Activated CD4-positive, alpha-beta T cell treated with anti-CD3 and anti-CD28 coated beads, Interleukin-2, amount 10 ng/mL, durations not matched to agents 24 days and 14 days (primary cell): ENCODE measurements at places on chromosomes 2 and 18. TPM values are rescaled to one million over a fixed set of nuclear protein-coding genes. Genes with fewer than 3 reads are reported as not detected.

GRCh38 chr2:174702541-174702940, 61.7 kb downstream of the CHRNA1 start:
- H3K4me1 ChIP-seq: peaks cover 2% of the 10 kb centered on the region
- H3K4me3 ChIP-seq: no peak overlapping the region
- no peaks in the 10 kb centered on the region for H3K36me3 ChIP-seq
- no peak overlapping the region for H3K27ac ChIP-seq
- peaks cover 31% of the 10 kb centered on the region for H3K27me3 ChIP-seq

DNA sequence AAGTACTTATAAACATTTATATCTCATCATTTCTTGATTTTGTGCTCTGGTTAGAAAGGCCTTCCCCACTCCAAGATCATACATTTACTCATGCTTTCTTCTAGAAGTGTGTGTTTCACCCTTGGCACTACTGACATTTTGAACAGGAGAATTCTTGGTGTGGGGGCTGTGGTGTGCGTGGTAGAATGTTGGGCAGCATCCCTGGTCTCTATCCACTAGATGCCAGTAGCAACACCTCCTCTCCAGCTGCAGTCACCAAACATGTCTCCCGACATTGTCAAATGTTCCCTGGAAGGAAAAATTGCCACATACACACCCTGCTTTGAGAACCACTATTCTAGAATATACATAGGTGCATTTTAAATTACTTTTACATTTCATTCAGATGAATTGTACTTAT, 8.7 kb upstream of the TGIF1 start:
- no peaks in the 10 kb centered on the region for H3K36me3 ChIP-seq
- H3K27me3 ChIP-seq: peaks cover 21% of the 10 kb centered on the region
- no peak overlapping the region for H3K27ac ChIP-seq
- DNase-seq: peak; percentile 58

GRCh38 chr2:30611583-30611982, 164.5 kb downstream of the LCLAT1 start:
- H3K36me3 ChIP-seq: peaks cover 6% of the 10 kb centered on the region
- H3K27me3 ChIP-seq: no peaks in the 10 kb centered on the region
- no peak for DNase-seq
- H3K27ac ChIP-seq: no peak overlapping the region
- no peaks in the 10 kb centered on the region for H3K4me1 ChIP-seq

DNA sequence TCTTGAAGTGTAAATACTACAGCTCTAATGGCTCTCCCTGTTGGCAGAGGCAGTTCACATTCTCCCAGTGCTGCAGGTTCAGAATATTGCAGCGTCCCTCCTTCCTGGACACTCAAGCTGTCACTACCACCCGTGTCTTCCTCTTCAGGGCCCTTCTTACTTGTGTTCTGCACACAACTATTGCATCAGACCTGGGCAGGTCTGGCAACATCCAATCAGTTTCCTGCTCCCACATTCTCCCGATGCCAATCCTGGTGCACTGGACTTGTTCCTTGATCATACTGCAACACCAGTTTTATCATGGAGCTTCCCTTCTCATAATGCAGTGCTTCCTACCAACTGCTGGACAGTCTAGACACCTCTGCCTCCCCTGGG, 161.5 kb downstream of the CAPN13 start:
- DNase-seq: no peak
- no peak overlapping the region for H3K27ac ChIP-seq
- H3K4me1 ChIP-seq: no peaks in the 10 kb centered on the region
- no peak overlapping the region for H3K4me3 ChIP-seq
- peaks cover 7% of the 10 kb centered on the region for H3K36me3 ChIP-seq
- no peaks in the 10 kb centered on the region for H3K27me3 ChIP-seq

DNA sequence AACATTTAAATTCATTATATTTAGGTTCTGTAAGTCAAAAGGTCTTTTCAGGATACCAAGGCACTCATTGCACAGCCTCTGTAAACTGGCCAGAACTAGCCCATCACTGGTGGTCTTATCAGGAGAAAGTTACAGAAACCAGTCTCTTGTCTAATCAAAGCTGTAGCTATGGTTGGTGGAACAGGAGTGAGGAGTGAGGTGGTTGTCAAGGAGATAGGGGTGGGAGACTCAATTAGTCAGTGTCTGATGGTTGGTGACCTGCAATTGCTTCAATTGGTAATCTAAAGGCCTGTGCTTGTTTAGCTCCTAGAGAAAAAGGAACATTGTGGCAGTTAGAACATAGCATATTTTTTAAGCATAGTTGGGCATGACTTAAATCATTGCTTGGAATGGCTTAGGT, 458.6 kb upstream of the CDH2 start:
- H3K27ac ChIP-seq: no peak overlapping the region
- H3K27me3 ChIP-seq: no peaks in the 10 kb centered on the region
- no peaks in the 10 kb centered on the region for H3K36me3 ChIP-seq
- no peak for DNase-seq

DNA sequence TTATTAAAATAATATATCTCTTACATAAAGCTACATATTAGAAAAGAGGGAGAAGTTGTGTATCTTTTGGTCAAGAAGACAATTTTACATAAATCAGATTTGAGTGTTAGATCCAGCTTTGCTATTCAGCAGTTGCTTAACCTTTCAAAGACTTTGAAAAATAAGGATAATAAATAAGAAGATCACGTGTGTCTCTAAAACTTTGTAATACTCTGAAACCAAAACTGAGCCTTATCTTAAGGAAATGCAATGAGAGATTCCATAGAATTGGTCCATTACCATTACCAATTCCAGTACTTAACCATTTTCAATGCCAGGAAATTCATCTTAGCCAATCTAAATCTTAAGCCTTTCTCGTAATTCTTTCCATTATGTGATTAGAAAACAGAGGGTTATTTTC, 89.2 kb upstream of the COL5A2 start:
- no peaks in the 10 kb centered on the region for H3K27me3 ChIP-seq
- no peaks in the 10 kb centered on the region for H3K36me3 ChIP-seq
- no peaks in the 10 kb centered on the region for H3K4me1 ChIP-seq
- no peak for DNase-seq
- H3K4me3 ChIP-seq: no peak overlapping the region
- no peak overlapping the region for H3K27ac ChIP-seq

DNA sequence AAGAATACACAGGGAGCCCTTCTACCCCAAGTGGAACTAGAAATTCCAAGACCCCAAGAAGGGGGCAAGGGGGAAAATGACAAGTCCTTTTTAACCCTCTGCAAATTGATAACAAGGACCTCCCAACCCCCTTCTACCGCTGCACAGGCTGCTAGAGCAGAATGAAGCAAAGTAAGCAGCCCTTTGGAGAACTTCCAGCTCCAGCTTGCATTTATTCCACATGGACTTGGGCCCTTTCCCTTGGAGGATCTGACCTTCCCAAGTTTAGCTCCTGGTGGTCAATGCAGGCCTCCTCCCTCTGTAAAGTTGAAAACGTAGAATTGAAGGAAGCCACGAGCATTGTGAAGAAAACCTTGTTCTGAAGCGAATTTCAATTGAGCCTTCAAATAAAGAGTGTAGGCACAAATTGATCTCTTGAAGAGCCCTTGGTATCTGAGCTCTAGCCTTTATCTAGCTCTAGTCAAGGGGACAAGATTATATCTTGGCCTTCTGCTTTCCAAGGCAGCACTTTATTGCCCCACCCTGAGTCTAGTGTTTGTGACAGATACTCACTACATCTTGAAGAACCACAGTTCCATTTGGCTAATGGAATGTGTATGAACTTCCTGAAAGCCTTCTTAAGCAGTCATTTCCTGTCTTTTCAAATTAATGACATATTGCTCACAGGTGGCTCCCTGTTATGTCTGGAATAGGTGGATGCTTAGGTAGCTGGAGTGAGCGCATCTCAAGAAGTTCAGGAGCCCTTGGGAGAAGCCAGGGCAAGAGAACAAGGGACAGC, 37.2 kb downstream of the SLC14A2 start:
- peaks cover 19% of the 10 kb centered on the region for H3K27me3 ChIP-seq
- H3K4me1 ChIP-seq: peaks cover 3% of the 10 kb centered on the region
- H3K36me3 ChIP-seq: no peaks in the 10 kb centered on the region
- H3K27ac ChIP-seq: no peak overlapping the region
- H3K4me3 ChIP-seq: no peak overlapping the region
- no peak for DNase-seq

DNA sequence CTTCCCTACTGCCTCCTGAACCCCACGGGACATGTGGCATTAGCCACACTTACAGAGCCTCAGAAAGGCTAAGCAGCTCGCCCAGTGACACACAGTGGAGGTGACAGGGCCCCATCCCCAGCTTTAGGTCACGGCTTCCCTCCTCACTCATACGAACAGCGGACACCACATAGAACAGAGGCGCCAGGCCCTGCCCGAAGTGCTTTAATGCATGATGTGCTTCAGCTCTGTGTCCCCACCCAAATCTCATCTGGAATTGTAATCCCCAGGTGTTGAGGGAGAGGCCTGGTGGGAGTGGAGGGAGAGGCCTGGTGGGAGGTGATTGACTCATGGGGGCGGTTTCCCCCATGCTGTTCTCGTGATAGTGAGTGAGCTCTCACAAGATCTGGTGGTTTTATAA, 135.3 kb downstream of the PTGR3 start:
- H3K27me3 ChIP-seq: no peaks in the 10 kb centered on the region
- H3K36me3 ChIP-seq: peaks cover 14% of the 10 kb centered on the region
- no peak overlapping the region for H3K4me3 ChIP-seq
- H3K4me1 ChIP-seq: peaks cover 25% of the 10 kb centered on the region

GRCh38 chr18:56696966-56697365, 45.8 kb downstream of the WDR7 start:
- H3K36me3 ChIP-seq: peaks cover 7% of the 10 kb centered on the region
- no peak for DNase-seq
- no peaks in the 10 kb centered on the region for H3K4me1 ChIP-seq
- no peak overlapping the region for H3K27ac ChIP-seq
- H3K4me3 ChIP-seq: no peak overlapping the region

DNA sequence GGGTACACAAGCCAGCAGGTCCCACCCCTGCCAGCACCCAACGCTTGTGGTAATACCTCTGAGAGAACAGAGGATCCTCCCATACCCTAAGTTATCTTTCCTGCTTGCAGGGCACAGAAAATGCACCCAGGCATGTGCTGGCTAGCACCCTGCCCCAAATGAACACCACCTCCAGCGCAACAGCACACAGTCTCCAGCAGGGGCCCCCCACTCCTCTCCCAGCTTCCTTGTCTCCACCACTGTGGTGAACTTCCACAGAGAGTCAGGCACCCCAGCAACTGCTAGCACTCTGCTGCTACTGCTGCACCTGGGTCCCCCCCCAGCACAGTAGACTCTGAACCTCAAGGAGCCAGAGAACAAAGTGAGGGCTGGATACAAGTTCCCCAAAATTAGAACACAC, 216.8 kb upstream of the CNTNAP5 start:
- H3K4me1 ChIP-seq: no peaks in the 10 kb centered on the region
- H3K4me3 ChIP-seq: no peak overlapping the region
- no peaks in the 10 kb centered on the region for H3K36me3 ChIP-seq
- no peak for DNase-seq

GRCh38 chr2:105418522-105418921, 19.7 kb upstream of the FHL2 start:
- H3K4me3 ChIP-seq: no peak overlapping the region
- H3K27me3 ChIP-seq: peaks cover 33% of the 10 kb centered on the region
- H3K27ac ChIP-seq: no peak overlapping the region
- H3K4me1 ChIP-seq: peaks cover 6% of the 10 kb centered on the region

Gene EPB41L3
- total RNA-seq: 1.5 TPM in 2 replicates

Gene IL1F10
- total RNA-seq: not detected in 2 replicates

Gene ST6GAL2
- total RNA-seq: not detected in 2 replicates

Gene KDM3A
- 69.6 and 74.0 TPM in 2 replicates for total RNA-seq

Gene CFC1
- total RNA-seq: not detected in 2 replicates

Gene CBLN2
- total RNA-seq: not detected in 2 replicates
